ENCODE measurements at places on chromosomes 6 and 20. TPM values are rescaled to one million over a fixed set of nuclear protein-coding genes. Genes with fewer than 3 reads are reported as not detected.

DNA sequence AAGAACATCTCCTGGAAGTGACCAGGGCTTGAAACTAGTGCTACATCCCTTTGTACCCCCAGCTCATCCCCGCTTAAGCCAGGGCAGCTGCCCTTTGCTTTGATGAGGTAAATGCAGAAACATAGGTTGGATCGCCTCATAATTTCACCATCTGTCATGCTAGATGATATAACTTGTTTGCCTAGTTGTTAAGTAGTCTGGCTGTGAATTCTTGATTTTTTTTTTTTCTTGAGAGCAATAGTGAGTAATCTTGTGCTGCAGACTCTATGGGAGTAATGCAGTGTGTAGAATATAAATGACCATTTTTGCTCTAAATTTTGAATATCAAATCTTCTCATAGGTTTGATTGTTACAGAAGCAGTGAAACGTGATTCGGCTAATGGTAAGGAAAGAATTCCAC lies 4.1 kb downstream of the TRDN start:
- no peak for DNase-seq

- DNase-seq, result no peak
These were observed 4.8 kb upstream of the PRSS16 start for GRCh38 chr6:27242589-27243265.

Gene QRSL1
- 16.2 TPM for total RNA-seq

DNA sequence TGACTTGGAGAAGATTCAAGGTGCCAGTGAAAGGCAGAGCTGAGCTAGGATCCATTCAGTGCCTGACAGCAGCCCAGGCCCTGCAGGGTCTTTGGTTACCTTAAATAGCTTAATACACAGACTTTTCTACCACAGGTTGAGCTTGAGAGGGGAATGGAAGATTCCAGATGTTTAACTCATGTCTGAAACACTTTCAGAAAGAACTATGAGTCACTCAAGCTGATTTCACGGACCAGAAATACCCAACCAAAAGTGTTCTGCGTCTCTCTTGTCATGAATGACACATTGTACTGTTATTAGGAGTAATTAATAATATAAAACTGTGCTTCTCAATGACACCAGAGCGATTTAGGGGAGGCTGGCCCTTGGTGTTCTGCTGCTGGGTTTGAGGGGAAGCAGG lies 6.4 kb upstream of the PMEPA1 start:
- DNase-seq, result peak; percentile 31

- no peak for DNase-seq
These were observed 59.7 kb downstream of the EYA4 start for GRCh38 chr6:133300896-133301295.

Gene OLIG3
- total RNA-seq, result not detected

- peak; percentile 13 for DNase-seq
These were observed 58.2 kb upstream of the NKX2-2 start for GRCh38 chr20:21571841-21572690.

DNA sequence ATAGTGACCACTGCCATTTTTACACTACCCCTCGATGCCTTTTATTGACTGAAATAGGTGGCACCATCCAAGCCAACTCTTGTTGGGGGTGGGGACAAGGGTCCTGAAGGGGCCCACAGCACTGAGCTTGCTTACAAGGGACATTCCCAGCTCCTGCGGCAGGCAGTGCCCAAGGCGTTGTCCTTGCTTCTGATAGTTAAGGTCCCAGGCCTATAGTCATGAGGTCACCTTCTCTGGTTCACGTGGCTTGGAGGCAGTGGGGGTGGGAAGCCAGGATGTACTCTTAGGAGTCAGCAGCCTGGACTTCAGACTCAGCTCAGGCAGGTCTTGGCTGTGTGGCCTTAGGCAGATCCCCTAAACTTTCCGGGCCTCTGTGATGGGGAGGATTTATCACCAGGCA lies 48.6 kb downstream of the TOX2 start:
- no peak for DNase-seq

DNA sequence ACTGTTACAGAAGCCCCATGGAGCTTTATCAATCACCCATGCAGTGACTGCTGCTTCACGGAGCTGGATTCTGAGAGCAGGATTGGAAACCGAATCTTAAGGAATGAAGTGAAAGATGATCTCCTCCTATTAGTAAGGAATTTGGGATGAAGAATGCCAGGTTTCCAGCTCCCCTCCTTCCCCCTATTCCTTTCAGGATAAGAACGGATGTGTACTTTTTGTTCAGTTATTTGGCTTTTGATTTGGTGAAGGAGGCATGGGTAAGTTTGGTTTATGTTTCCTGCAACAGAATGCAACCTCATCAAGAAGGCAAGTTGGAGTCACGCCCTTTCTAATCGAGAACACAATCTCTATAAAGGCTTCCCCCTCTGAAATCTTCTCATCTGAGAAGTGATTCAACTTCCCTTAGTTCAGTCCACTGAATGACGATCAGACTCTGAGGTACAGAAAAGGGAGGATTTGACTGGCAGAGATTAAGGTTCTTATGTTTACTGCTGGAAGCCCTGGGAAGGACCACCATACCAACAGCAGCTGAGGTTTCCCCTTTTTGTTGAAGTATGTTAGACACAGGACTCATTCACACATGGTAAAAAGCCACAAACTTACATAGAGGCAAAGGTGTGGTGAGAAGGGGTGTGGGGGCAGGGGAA lies 5.5 kb downstream of the ELMO2 start:
- no peak for DNase-seq

- no peak for DNase-seq
These were observed 405.8 kb upstream of the SASH1 start for GRCh38 chr6:147936703-147937470.

- peak; percentile 53 for DNase-seq
These were observed 76.5 kb downstream of the GJA10 start for GRCh38 chr6:89970609-89971337.

DNA sequence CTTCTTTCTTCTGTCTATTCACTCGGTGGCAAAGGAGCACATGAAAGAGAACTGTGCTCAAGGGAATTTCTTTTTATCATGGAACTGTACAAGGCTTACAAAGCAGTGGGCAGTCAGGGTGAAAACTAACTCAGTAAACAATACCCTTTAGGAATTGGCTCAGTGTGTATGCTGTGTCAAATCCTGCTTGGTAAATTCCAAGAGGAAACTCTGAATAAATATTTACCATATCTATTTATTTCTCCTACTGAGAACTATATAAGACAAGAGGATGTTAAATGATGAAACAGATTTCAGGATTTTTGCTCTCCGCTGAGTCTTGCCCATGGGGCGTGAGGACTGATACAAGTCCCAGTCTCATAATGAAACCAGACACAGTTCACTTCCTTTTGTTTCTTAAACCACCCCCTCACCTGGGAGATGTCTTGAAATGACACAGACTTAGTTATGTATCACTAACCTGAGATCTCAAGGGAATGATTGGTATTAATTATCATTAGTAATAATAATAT lies 188.8 kb downstream of the BACH2 start:
- DNase-seq, result no peak

GRCh38 chr6:53066874-53067706 lies 1.9 kb downstream of the FBXO9 start:
- DNase-seq, result no peak

Gene CLPSL2
- total RNA-seq, result not detected

Data from A172 (cell line).